ENCODE measurements at places on chromosomes 16 and 17.

DNA sequence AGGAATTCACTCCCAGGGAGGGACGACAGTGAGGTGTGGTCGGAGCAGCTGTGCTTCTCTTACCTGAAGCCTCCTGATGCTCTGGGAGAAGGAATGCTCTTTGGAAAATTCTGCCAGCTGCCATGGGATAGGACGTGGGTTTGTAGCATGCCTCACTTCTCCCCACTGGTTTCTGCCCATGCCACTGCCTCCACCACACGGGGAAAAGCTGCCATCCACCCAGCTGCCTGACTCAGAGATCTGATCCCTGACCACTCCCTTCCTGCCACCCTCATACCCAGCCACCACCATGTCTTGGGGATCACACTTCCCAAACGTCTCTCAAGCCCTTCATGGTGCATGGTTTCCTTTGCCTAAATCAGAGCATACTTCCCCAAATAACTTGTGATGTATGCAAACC is 80.0 kb downstream of the CPPED1 start:
- no peak for DNase-seq

- DNase-seq, result no peak
Observed at GRCh38 chr17:60170835-60171752, 21.3 kb downstream of the CA4 start.

DNA sequence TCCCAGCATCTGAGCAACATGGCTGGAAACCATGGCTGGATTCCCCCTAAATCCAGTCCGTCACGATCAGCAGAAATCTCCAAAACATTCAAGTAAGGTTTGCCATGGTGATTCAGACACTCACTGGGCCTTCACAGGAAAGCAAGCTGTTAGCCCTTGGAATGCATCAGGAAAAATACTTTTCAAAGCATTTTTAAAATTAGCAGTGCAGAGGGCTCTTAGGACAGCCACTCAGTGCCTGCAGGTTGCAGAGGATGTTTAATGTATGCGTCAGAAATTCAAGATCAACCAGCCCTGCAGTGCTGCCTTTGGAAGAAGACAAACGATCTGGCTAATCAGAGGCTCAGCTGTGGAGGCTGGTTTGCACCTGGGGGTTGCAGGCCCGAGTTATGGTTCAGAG is 50.3 kb downstream of the FOXL1 start:
- DNase-seq, result no peak

- no peak for DNase-seq
Observed at GRCh38 chr16:79661578-79661977, 61.0 kb upstream of the MAF start.

GRCh38 chr17:73031472-73031871 is 61.0 kb downstream of the SLC39A11 start:
- no peak for DNase-seq

DNA sequence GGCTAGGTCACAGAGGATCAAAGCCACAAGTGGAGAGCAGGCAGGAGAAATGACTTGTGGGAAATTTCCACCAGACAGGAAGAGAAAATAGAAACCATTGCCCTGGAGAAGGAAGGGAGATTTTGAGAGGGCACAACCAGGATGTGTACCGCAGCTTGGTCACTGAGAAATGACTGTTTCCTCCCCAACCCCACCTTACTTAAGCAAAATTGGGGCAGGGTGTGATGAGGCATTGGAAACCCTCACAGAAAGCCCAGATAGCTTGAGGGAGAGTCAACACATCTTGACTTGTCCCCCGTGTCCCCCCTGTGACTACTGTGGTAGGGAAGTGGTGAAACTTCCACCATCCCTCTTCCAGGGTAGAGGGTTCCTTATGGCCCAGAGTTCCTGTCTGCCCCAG is 113.5 kb upstream of the FAM20A start:
- DNase-seq, result no peak

DNA sequence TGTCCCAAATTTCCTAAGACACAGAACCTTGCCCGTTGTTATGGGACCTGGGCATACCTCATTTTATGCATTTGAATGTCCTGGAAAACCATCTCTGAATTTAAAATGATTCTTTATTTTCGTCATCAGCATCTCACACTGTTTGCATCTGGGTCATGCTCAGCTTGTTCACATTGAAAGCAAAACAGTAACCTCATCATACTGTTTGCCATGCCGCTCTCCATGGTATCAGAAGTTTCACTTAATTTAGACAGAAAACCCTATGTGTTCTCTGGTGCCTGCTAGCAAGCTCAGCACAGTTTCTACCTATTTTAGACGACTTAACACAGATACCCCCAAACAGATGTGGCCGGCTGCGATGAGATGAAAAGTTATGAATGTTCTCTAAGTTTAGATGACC is 292.1 kb downstream of the SNX29 start:
- no peak for DNase-seq

DNA sequence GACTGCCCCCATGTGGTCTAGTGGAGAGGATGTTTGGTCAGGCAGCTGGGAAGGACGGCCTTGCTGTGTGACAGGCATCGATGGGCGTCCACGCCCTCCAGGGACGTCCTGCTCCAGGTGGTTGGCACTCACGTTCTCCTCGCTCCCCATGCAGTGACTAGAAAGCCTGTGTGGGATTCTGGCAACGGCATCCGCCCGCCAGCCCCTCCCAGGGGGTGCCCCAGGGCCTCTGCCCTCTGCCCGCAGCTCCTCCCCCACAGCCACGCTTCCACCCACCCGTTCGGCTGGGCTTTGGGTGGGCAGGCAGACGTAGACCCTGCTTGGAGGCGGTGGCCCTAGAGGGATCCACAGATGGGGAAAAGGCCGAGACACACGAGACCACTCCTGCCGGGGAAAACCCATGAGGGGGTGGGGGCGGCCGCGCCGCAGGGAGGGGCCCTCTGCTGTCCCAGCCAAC is 4.7 kb upstream of the IL17C start:
- peak; percentile 42 for DNase-seq

DNA sequence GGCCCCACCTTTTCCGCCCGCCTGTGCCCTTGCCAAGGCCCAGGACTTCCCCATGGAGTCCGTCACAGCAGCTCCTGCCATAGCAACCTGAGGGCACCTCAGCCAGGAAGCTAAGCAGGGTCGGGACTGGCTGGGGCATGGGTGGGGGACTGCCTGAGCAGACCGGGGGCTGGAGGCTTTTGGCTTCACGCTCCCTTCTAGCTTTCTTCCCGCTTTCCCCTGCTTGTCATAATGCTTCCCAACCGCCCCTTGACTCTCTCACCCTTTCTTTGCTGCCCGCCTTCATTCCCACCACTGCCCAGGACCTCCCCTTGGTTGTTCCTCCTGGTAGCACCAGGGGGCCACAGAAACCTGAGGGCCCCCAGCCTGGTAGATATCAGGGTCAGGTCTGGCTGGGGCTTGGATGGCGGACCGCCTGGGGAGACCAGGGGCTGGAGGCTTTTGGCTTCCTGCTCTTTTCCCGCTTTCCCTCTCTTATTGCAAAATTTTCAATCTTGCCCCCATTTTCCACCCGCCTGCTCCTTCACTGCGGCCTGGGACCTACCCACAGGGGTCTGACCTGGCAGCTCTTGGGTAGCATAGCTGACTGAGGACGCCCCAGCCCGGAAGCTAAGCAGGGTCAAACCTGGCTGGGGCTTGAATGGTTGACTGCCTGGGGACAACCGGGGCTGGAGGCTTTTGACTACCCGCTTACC is 2287.7 kb downstream of the TP53TG3F start:
- no peak for DNase-seq

DNA sequence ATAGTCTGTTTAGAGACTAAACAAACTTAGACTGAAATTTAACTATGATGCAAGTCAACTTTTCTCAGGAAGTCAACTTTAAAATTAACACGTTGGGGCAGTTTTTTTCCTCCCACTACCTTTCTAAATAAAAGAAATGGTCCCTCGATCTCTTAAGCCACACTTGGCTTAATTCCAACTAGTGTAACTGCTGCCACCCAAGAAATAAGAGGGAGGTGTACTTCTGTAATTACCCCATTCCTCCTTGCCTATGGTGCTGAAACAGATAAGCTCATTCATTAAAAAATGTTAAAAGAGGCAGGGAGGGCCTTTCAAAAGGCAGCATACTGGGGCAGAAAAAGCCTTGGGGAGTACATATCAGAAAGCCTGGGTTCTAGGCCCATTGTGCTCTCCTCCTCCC is 59.8 kb downstream of the NCOR1 start:
- DNase-seq, result no peak

GRCh38 chr16:47416869-47417268 is 44.0 kb downstream of the ITFG1 start:
- no peak for DNase-seq

DNA sequence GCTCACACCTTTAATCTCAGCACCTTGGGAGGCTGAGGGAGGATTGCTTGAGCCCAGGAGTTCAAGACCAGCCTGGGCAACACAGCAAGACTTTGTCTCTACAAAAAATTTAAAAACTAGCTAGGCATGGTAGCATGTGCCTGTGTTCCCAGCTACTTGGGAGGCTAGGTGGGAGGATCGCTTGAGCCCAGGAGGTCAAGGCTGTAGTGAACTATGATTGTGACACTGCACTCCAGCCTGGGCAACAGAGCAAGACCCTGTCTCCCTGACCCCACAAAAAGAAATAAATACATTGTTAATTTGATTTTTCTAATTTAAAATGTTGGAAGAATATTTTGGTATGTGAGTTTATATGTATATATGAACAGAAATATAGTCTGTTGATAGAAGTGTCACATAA is 22.4 kb upstream of the PHAF1 start:
- DNase-seq, result no peak

GRCh38 chr17:78974635-78975591 is 4.8 kb downstream of the LGALS3BP start:
- no peak for DNase-seq

GRCh38 chr17:8563981-8564602 is 66.4 kb downstream of the MYH10 start:
- DNase-seq, result no peak

DNA sequence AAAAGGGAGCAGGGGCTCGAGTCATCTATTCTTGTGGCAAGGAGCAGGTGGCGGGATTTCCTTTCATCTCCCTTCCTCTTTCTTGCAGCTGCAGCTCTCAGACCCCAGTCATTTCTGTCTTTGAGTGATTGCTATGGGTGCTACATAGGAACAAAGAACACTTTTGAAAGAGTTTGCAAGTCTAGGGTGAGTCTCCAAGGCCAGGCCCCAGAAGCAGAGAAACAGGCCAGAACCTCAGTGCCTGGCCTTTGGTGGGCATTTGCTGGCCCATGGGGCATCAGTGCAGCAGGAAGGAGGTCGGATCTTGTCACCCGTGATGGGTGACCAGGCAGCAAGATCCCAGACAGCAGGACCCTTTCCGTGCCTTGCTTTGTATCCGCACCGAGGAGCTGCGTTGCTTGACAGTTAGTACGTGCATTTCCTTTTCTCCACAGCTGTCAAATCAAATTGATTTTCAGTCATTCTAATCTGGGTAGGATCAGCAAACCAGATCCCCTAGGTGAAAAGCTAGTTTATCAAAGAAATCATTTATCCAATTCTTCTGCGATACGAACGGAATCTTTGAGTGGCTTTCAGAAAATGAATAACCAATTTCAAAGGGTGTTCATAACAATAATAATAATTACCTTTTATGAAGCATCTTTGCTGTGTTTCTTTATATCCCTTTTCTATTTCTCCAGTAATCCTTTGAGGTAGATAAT is 244.6 kb upstream of the MAF start:
- DNase-seq, result no peak

GRCh38 chr17:63700528-63701455 is 867 bp upstream of the LIMD2 start:
- peak; percentile 42 for DNase-seq

GRCh38 chr16:53962041-53962440 is 258.1 kb downstream of the FTO start:
- no peak for DNase-seq

GRCh38 chr17:65195716-65196115 is 58.5 kb downstream of the RGS9 start:
- DNase-seq, result no peak

- DNase-seq, result no peak
Observed at GRCh38 chr16:64122177-64122576, 999.7 kb downstream of the CDH11 start.

DNA sequence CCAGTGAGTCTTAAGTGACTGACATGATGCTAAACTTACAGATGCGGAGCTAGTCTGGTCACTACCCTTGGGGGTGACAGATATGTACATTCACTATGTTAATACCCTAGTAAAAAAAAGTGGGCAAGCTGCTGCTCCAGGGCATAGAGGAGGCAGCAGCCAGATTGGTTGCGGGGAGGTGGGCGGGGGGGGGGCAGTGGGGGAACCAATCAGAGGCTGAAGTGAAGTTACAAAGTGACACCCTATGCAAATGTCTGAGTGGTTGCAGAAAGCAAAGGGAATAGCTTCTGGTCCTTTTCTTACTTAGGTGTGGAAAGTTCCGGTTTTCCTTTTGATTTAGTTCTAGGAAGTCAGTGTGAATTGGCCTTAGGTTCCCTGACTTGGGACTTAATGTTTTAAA is 12.1 kb downstream of the NDEL1 start:
- no peak for DNase-seq

DNA sequence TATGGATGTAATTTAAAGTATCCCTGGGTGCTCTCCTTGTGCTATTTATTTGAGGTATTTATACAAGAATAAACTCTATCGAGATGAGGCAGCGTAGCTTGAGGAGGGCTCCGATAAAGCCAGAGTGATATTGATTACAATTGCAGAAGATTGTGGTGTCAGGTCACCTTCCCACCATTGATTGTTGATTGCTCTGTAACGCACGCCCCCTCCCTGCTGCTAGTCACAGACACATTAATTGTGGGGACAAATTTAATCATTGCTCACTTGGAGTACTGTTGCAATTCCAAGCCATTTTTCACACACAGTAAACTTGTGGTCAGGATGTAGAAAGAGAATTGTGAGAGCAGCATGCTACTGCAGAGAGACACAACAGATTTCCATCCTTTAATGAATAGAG is 75.4 kb downstream of the IRX3 start:
- no peak for DNase-seq

DNA sequence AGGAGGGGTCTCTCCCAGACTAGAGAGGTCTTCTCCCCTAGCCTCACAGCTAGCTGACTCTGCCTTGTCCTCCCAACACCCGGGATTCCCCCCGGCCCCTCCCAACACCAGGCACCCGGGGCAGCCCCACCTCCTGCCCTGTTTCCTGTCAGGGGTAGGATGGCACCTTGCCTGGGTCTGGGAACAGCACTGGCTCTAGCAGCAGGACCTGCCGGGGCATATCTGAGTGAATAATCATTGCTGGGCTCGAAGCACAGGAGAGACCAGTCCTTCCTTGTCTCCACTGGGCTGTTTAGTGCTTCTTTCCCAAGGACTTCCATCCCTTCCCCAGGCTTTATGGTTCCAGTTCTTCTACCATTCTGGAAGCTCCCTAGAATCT is 25.7 kb downstream of the MINK1 start:
- DNase-seq, result no peak

- DNase-seq, result no peak
Observed at GRCh38 chr17:75636381-75637142, 3.3 kb downstream of the SMIM5 start.

- DNase-seq, result no peak
Observed at GRCh38 chr17:83194761-83195329, 115.4 kb downstream of the METRNL start.

DNA sequence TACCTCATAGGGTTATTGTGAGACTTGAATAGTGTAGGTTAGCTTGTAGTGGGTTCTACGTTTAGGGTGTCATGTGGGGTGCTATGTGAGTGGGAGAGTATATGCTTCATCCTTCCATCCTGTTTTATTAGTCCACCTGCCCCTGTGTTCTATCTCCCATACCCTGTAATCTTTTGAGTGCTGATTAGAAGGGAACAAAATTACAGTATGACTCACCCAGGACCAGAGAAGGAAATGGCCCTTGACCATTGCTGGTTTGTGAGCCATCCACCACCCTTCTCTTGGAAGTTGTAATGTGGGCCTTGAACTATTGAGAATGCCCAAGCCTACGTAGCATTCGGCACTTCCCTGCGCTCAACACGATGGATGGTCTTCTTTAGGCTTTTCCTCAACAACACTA is 17.1 kb downstream of the SAP30BP start:
- no peak for DNase-seq

- no peak for DNase-seq
Observed at GRCh38 chr17:28755486-28755885, 11.7 kb downstream of the TRAF4 start.

All from CD4-positive, CD25-positive, alpha-beta regulatory T cell (primary cell).